ENCODE measurements at places on chromosomes 2 and 18. TPM values are rescaled to one million over a fixed set of nuclear protein-coding genes. Genes with fewer than 3 reads are reported as not detected.

PARD6G gene
- 3.0 TPM for total RNA-seq

TMEM178A gene
- total RNA-seq = 0.21 TPM

CENPA gene
- 55.9 TPM for total RNA-seq

SERPINB12 gene
- total RNA-seq = not detected

IL36B gene
- total RNA-seq = 0.17 TPM

TCF7L1 gene
- total RNA-seq = 10.4 TPM

C2orf66 gene
- total RNA-seq = 0.14 TPM
